GM12865 (cell line): ENCODE measurements at places on chromosomes 7 and 10.

- DNase-seq, result no peak
Measured at GRCh38 chr10:32253821-32254220, 93.1 kb downstream of the EPC1 start.

- no peak for DNase-seq
Measured at GRCh38 chr7:38195804-38196595, 18.0 kb downstream of the STARD3NL start.

DNA sequence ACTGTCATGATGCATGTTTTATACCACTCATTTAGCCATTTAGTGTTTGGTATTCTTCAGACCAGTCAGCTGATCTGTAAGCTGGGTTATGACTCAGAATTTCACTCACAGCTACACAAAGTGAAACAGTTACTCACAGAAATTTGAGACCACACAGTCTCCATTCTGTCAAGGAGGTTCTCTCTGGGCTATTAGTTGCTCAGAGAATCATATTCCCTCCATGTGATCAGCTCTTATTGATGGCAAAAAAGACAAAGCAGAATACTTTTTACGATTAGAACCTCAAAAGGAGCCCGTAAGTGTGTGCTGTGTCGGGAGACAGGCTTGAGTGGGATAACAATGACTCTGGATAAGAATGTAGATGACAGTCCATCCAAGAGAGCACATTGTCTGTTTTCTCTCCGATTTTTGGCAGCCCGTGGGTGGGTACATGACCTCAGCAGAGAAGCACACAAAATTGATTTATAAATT lies 277.6 kb upstream of the SORCS1 start:
- DNase-seq, result peak; percentile 69

DNA sequence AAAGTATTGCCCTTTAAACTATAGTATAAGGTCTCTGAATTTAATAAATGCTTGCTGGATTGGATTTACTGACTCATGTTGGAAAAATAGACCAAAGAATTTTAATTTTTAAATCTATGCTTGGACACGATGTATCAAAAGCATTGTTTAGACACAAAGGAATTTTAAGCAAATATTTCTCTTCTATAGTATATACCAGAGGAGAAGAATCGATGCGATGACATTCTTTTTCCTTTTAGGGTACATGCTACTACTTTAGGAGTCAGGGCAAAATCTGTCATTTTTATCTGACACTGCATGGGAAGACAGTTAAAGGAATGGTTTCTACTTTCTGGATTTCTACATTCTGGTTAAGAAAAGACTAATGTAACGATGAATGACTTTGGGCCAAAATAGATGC lies 339.9 kb downstream of the BMPER start:
- DNase-seq, result no peak

GRCh38 chr7:712381-713138 lies 13.9 kb upstream of the DNAAF5 start:
- no peak for DNase-seq

- no peak for DNase-seq
Measured at GRCh38 chr7:37730501-37730900, 46.9 kb downstream of the GPR141 start.

- peak; percentile 32 for DNase-seq
Measured at GRCh38 chr7:127251465-127252376, 1.0 kb downstream of the GRM8 start.

- no peak for DNase-seq
Measured at GRCh38 chr10:131187926-131188325, 123.6 kb downstream of the TCERG1L start.

DNA sequence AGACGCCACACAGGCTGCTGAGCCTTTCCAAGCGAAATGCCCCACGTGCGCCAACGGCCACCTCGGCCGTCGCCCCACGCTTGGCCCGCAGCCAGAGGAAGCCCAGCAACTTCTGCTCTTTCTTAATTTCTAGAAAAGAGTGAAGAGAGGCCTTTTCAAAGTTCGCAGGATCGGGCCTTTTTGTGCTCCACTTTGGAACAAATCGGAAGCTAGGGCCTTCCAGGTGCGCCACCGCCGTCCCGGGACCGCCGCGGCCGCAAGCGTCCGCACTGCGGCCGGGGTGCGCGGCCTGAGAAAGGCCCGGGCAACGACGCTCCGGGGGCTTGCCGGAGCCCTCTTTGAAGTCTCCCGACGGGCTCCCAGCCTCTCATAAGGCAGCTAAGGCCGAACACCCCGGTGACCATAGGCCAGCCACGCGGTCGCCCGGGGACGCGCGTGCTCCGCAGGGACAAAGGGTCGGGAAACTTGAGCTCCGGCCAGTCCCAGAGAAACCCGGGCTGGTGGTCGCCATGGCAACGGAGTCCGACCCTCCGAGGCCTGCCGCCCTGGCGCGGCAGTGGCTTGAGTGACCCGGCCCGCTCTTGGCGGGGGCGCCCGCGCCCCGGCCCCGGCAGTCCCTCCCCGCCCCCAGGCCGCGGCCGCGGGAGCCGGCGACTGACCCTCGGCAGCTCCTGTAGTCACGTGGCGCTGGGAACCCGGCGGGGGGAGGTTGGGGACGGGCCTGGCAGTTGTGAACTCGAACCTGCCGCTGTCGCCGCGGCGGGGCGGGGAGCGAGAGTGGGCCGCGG lies at the start of gene REPIN1:
TSS of gene REPIN1 (plus strand) at position 727 of the 788 bp plus-strand sequence. CDS start 890 bp downstream, outside the sequence.
- DNase-seq, result peak; percentile 95

- no peak for DNase-seq
Measured at GRCh38 chr10:1567742-1568495, 169.4 kb downstream of the ADARB2 start.

- no peak for DNase-seq
Measured at GRCh38 chr7:130400120-130400572, 19.9 kb downstream of the CPA1 start.

DNA sequence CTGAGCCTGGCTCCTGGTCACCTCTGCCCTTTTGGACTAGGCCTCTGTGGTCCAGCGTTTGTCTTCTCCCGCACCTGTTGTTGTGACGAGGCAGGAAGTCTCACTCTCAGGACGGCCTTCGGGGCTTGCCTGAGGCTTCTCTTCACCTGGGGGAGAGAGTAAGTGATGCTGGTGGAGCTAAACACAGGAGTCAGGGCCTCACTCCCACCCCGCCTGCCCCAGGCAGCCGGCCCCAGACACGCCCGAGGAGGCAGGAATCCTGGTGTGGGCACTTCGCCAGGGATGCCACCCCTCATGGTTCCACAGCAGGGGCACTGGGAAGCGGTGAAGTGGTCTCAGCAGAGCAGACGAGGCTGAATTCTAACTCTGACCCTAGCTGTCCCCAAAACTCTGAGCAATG lies 42.4 kb downstream of the IL2RA start:
- no peak for DNase-seq

DNA sequence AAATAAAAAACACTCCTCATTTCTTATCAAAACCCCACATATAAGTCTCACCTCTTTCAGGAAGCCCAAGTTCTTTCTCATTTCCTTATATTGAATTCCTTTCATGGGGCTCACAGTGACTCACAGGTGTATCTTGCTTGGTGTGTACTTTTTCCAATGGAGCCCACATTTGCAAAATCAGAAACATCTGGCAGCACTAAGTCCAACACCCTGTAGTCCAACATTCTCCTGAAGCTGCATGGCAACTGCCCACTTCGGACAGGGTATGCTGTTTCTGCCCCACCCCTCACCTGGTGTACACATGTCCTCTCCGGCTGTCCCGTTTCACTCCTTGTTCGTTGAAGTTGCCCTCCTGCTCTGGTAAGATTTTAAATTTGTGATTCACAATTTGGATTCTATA lies 544.1 kb downstream of the SORCS3 start:
- no peak for DNase-seq

DNA sequence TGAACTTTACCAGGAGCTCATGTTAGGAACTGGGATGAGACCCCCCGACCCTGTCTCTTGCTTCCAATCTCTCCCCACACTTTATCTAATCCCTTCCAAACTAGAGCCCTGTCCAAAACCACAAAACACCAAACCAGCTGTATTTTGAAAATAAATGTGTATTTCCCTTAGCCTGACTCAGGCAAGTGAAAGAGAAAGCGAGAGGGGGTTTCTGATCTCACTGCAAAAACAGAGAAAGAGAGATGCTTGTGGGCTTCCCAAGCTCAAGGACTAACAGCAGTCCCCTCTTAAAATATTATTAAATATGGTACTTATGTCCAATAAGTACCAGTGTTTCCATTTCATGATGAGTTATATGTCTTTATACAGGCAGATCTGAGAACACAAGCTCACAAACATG lies 122.0 kb downstream of the AGMO start:
- DNase-seq, result peak; percentile 22

DNA sequence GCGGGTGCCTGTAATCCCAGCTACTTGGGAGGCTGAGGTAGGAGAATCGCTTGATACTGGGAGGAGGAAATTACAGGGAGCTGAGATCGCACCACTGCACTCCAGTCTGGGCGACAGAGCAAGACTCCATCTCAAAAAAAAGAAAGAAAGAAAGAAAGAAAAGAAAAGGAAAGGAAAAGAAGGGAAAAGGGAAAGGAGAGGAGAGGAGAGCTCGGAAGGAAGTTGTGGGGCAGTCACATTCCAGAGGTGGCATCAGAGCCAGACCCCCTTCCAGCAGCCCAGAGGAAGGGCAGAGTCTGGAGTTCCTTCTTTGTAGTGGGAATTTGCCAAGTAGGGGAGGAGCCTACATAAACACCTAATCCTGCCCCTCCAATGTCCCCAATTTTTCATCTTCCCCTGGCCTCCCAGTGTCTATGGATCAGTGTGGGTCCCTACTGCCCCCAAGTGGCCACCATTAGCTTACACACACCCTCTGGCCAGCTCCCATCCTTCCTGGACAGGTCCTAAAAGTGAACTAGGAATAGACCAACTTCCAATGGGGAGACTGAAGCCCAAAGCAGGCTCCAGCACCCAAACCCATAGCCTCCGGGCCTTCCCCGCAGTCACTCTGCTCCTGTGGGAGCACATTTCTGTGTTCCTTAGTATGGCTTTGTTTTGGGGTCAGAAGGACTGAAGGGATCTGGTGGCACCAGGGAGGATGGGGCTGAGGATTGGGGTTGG lies 39.6 kb upstream of the HSPB1 start:
- peak; percentile 65 for DNase-seq

- no peak for DNase-seq
Measured at GRCh38 chr10:114561008-114561523, 97.0 kb downstream of the ABLIM1 start.

GRCh38 chr7:158784270-158784669 lies 45.0 kb downstream of the ESYT2 start:
- no peak for DNase-seq

DNA sequence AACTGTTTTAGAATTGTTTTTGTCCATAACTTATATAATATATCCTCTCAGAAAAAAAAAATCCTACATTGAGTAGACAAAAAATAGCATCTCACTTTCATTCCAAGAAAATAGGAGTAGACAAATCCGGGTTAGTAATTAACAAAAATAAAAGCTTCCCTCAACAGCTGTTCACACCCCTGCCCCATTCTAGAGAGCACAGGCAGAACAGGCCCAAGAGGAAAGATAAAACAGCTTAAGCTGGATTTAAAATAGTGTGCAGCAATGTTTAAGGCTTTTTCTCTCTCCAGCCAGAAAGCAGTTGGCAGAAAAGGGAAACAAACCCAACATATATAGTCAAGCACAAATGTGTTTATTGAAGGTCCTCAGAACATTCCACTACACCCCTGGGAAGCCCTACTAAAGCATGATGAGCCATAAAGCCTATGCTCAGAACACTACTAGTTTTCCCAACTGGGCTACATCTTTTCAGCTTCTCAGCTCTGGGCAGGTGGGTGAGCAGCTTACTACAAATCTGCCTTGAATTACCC lies 189.9 kb downstream of the MTERF1 start:
- DNase-seq, result no peak

DNA sequence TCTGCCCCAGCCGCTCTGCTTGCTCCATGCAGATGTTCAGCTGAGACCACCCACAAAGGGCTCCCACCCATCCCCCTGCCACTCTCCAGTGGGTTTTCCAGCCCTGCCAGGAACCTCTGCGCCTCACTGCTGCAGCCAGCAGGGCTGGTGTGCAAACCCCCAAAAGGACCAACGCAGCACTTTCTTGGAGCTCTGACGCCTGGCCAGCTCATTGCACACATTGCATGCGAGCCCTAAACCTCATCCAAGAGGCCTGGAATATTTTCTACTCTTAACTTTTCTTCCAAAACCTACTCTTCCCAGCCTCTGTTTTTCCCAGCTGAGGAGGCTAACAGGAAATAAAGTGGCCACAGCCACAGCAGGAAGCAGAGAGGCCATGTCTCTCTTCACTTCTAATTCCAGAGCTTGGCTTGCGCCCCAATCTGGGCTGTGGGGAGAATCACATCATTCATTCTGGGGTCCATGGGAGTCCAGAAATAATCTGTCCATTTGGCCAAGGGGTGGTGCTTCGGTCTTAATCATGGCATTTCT lies 4.6 kb upstream of the FAM170B start:
- DNase-seq, result no peak

DNA sequence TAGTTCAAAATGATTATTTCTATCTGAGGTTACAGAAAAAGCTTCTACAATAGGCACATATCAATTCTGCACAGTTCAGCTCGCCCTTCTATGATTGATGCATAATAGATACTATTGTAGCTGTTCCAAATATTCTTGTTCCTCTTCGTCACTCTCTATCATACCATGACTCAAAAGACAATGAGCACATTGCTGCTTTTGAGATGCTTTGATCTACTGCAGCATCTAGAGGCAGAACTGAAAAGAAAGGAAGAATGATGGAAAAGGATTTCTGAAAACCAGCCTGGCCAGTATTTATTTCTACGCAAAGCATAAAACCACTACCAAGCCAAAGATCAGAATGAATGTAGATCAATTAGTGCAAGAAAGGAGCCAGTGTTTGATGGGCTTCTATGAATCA lies 59.3 kb upstream of the PLXDC2 start:
- no peak for DNase-seq

GRCh38 chr10:15472431-15473395 lies 101.6 kb upstream of the FAM171A1 start:
- DNase-seq, result no peak

- DNase-seq, result no peak
Measured at GRCh38 chr7:150959081-150959480, 19.0 kb downstream of the KCNH2 start.

- no peak for DNase-seq
Measured at GRCh38 chr7:69187824-69188333, 410.4 kb upstream of the AUTS2 start.

GRCh38 chr10:10526846-10527245 lies 490.8 kb upstream of the CELF2 start:
- no peak for DNase-seq

GRCh38 chr7:938546-939185 lies 15.8 kb downstream of the ADAP1 start:
- DNase-seq, result no peak

GRCh38 chr10:51162002-51162401 lies 87.7 kb downstream of the PRKG1 start:
- DNase-seq, result no peak

- DNase-seq, result no peak
Measured at GRCh38 chr10:60192946-60193345, 196.7 kb downstream of the ANK3 start.

DNA sequence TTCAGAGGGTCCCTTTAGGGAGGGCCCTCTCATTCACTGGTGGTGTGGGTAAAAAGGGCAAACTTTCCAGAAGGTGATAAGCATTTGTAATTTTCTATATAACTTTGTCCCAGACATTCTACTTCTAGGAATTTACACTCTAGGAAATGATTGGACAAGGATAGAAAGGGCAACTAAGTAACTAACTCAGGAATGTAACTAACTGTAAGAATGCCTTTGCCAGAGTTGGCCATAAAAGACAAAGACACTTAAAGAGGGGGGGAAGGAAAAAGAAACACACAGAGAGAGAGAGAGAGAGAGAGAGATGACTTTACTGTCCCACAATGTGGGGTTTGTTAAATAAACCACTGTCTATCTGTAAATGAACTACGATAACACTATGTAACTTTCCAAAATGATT lies 38.5 kb upstream of the ITPRID1 start:
- DNase-seq, result no peak

- no peak for DNase-seq
Measured at GRCh38 chr7:69534461-69535041, 63.7 kb upstream of the AUTS2 start.
